ENCODE measurements at places on chromosomes 6 and 20.
A peak's percentile ranks its signal among the peaks of the same experiment; 100 is the strongest.

DNA sequence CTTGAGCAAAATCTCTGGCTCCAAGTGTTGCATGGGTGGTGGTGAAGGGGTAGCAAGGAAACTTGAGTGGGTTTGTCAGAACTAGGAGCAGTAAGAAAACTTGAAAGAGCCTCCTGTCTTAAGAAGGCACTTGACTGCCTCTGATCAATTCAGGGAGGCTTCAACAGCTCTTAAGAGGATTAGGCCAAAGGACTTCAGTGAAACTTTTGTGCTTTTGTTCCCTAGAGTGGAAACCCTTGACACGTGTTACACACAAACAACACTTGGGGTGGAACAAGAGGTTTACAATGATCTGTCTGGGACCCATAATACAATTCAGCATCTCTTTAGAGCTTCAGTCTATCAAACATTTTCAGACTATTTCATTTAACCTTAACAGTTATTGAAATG is 80.1 kb upstream of the ARMC2 start:
- DNase-seq, result no peak

- no peak for DNase-seq
Observed at GRCh38 chr20:54642864-54643667, 167.7 kb downstream of the DOK5 start.

DNA sequence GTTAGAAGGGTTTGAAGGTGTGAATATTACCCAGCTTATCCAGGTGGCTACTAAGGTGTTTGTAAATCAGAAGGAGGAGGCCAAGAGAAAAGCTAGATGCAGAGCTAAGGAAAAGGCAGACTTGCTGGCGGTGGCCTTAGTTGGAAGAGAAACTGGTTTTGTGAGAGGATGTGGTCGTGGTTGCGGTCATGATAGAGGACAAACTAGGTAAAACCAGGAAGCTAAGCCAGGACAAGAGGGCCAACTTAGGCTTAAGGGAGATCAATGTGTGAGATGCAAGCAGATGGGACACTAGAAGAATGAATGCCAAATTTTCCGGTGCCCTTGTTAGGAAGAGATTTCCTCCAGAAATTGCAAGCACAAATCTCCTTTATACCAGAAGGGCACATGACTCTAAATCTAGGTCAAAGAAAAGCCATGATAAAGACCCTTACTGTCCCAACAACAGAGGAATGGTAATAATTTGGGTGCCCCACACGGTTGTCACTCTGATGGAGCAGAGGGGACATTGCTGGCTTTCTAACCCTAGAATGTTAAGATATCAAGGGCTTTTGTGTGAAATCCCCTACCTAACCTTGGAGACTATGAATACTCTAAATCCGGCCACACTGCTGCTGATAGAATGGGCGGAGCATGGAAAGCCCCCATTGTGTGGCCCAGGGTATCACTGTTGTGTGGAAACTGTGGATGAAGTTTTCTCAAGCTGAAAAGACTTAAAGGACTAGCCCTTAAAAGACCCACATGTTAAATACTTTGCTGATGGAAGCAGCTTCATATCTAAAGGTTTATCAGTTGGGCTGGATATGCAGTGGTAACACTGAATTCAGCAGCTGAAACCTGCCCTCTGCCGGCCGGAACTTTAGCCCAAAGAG is 7.8 kb downstream of the IL22RA2 start:
- DNase-seq, result peak; percentile 48

DNA sequence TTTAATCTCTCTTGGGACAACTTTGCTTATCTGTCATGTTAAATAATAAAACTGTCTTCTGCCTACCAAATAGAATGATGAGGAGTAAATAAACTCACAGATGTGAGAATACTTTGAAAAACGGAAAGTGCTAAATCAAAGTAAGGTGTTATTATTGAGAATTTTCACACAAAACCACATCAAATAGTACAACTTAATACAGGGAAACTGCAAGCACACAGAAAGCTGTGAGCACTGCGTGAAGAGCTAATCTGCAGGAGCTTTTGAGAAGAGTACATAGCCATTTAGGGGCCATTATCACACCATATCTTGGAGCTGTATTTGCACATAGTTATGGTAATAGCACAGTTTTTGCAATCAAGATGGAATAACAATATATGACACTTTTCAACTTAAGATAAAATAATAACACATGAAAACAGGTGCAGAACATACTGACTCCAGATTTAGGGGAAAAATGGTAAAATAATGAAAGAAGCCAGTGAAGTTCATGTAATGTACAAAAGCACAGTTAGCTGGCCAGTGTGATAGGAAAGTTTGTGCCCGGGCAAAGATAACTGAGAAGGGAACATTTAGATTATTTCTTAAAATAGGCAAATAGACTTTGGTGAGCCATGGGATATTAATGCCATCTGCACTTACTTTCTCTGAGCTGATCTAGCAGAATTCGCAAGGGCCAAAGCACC is 398.5 kb upstream of the PLCB4 start:
- no peak for DNase-seq

- DNase-seq, result no peak
Observed at GRCh38 chr20:13928901-13929300, 61.5 kb downstream of the SEL1L2 start.

DNA sequence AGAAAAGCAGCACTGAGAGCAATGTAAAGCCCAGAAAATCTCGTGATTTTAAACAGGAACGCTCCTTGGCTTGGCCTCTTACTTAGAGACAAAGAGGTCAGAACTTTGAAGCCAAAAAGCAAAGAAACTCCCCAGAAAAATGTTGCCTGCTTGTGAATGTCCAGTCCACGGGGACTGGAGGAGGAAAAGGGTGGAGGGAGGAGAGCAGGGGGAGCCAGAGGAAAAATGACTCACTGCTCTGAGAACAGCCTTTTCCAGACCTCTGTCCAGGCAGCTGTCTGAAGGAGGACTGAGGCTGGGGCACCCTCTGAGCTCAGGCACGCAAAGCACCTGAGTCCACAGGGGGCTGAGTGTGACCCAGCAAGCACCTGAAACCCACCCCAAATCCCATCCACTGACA is 64.7 kb downstream of the TRAM2 start:
- DNase-seq, result no peak

- no peak for DNase-seq
Observed at GRCh38 chr20:12217382-12217781, 299.7 kb downstream of the BTBD3 start.

- no peak for DNase-seq
Observed at GRCh38 chr6:138620630-138621029, 121.3 kb upstream of the NHSL1 start.

DNA sequence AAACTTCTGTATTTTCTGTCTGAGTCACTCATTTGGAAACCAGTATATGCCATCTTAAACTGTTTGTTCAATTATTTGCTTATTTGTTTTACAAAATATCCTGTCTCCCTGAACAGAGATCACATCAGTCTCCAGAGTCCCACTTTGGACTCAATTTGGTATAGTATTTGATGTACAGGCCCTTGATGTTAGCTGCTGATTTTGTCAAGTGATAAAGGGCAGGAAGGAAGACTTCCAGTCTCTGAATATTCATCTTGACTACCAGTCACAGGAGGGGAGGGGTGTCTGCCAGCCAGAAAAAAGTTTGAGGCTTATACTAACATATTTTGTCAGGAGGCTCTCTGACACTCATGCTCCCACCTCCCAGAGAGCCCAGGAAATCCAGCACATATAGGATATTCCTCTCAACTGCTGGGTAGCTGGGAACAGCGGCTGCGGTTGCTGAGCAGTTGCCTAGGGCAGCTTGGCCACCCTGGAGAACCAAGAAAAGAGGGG is 376.8 kb upstream of the RUNX2 start:
- DNase-seq, result no peak

- DNase-seq, result no peak
Observed at GRCh38 chr6:13331516-13332348, 3.4 kb upstream of the TBC1D7 start.

- DNase-seq, result no peak
Observed at GRCh38 chr6:161745594-161746141, 471.8 kb upstream of the AGPAT4 start.

Data from effector memory CD8-positive, alpha-beta T cell (primary cell).